MCF 10A (cell line): ENCODE measurements at places on chromosomes 1 and 21. TPM values are rescaled to one million over a fixed set of nuclear protein-coding genes. Genes with fewer than 3 reads are reported as not detected.

Gene FLG2
- total RNA-seq, result not detected in 2 replicates

- DNase-seq, result peak; percentile 96
- H3K4me1 ChIP-seq, result peaks cover 17% of the 10 kb centered on the region
- peak overlapping the region; percentile 63 for H3K27ac ChIP-seq
- peaks cover 26% of the 10 kb centered on the region for H3K27me3 ChIP-seq
- H3K36me3 ChIP-seq, result no peaks in the 10 kb centered on the region
- peak overlapping the region; percentile 24 for H3K4me3 ChIP-seq
Measured at GRCh38 chr1:165116732-165117131, 239.8 kb downstream of the LMX1A start.

DNA sequence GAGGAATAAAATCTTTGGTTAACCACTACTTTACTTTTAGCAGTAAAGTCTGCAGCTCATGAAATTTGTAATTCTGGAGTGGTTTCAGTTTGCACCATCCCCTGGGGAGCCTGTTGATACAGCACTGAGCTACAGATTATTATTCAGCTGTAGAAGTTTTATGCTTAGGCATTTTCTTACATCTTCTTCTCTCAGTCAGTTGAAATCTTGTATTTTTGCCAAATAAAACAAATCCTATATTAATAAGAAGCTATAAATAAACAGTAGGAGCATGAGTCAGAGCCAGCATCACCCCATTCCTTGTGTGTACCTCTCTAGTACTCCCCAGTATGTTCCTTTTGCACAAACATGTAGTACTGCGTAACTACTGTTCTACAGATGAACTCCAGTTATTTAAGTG, 118.9 kb downstream of the ATF6 start:
- no peaks in the 10 kb centered on the region for H3K27me3 ChIP-seq
- H3K4me1 ChIP-seq, result peaks cover 10% of the 10 kb centered on the region
- H3K4me3 ChIP-seq, result no peak overlapping the region
- peak; percentile 90 for DNase-seq
- H3K27ac ChIP-seq, result peak overlapping the region; percentile 70
- peaks cover 15% of the 10 kb centered on the region for H3K36me3 ChIP-seq

GRCh38 chr1:17196496-17197185, 8.3 kb upstream of the PADI1 start:
- peaks cover 32% of the 10 kb centered on the region for H3K4me1 ChIP-seq
- no peak for DNase-seq
- H3K4me3 ChIP-seq, result no peak overlapping the region
- H3K27me3 ChIP-seq, result no peaks in the 10 kb centered on the region
- no peak overlapping the region for H3K27ac ChIP-seq
- peaks cover 6% of the 10 kb centered on the region for H3K36me3 ChIP-seq

DNA sequence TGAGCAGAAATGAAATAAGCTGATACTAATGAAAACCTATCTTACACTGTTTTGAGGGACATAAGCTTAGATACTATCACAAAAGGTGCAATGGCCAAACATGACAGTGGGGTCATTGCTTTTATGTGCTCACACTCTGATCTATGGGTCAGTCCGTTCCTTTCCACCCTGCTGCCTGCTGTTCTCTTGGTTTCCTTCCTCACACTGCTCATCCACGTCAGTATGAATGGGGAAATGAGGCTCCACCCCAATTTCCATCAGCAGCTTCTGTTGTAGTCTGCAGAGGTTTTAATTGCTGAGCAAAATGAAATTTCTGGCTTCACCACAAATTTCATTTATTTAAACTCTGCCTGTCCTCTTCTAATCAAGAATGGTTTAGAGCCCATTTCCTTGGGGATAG, 155.2 kb downstream of the GABPA start:
- H3K27ac ChIP-seq, result no peak overlapping the region
- no peaks in the 10 kb centered on the region for H3K4me1 ChIP-seq
- H3K27me3 ChIP-seq, result no peaks in the 10 kb centered on the region
- no peak overlapping the region for H3K4me3 ChIP-seq
- peaks cover 76% of the 10 kb centered on the region for H3K36me3 ChIP-seq
- no peak for DNase-seq

Gene VHLL
- 0.49 TPM in 1 of 2 replicates, not detected in the other for total RNA-seq

Gene CASZ1
- total RNA-seq, result 11.1 and 13.2 TPM in 2 replicates

Gene SPRR2A
- total RNA-seq, result 7.0 and 15.0 TPM in 2 replicates

Gene TMPRSS15
- total RNA-seq, result 3.3 and 3.6 TPM in 2 replicates

DNA sequence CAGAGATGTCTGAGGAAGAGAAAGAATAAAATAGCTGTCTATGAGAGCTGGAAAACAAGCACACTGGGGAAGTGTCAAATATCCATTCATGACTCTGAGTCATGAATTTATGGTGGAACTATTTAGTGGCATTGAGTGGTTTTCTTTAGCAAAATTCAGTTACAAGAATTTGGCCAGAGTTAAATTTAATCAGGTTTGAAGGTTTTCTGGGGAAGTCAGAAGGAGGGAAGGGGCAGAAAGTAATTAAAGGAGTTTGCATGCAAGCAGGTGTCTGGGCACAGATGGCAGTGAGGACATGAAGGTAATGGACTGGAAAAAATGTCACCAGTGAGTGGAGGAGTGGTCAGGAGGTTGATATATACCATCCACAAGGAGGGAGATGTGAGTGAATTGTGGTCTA, 121.9 kb upstream of the IVNS1ABP start:
- H3K4me1 ChIP-seq, result peaks cover 10% of the 10 kb centered on the region
- H3K27ac ChIP-seq, result no peak overlapping the region
- no peaks in the 10 kb centered on the region for H3K36me3 ChIP-seq
- no peak for DNase-seq
- H3K27me3 ChIP-seq, result no peaks in the 10 kb centered on the region

DNA sequence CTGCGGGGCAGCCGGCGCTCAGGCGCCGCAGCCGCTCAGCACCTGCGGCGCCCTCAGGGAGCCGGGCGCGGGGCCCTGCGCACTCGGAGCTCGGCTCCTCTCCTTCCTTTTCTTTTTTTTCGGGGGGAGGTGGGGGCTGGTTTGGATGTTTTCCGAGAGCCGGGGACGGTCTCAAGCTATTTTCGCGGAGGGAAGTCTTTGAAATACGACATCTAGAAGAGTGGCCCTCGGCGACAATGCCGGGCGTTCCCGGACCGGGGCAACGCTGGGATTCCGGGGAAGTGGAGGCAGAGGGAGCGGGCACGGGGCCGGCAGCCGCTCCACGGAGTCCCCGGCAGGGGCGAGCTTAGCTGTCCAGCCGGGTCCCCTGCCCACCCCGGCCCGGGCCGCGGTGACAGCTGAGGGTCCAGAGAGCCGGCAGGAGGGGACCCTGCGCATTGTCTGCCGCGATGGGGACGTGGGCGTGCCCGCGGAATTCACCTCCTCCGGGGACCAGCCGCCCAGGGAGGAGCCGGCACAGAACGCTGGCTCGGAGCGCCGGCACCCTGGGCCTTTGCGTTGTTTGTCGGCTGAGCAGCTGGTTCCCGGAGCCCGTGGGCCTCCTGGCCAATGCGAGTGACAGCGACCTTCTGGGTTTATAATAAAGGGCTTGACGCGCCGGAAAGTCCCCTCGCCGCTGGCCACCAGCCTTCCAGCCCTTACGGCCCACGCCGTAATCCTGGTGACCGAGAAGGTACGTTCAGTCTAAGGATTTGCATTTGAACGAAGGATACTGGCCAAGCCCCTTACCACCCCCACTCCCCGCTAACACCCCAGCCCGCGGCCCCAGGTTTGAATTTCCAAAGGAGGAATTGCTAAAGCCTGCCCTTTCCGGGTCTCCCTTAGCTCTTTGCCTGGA, 582 bp downstream of the SLC37A1 start:
- H3K27ac ChIP-seq, result peak overlapping the region; percentile 16
- no peaks in the 10 kb centered on the region for H3K27me3 ChIP-seq
- H3K4me1 ChIP-seq, result peaks cover 23% of the 10 kb centered on the region

GRCh38 chr21:29151931-29152330, 21.5 kb downstream of the MAP3K7CL start:
- H3K27me3 ChIP-seq, result no peaks in the 10 kb centered on the region
- no peak for DNase-seq
- peak overlapping the region; percentile 29 for H3K27ac ChIP-seq
- H3K4me3 ChIP-seq, result no peak overlapping the region

DNA sequence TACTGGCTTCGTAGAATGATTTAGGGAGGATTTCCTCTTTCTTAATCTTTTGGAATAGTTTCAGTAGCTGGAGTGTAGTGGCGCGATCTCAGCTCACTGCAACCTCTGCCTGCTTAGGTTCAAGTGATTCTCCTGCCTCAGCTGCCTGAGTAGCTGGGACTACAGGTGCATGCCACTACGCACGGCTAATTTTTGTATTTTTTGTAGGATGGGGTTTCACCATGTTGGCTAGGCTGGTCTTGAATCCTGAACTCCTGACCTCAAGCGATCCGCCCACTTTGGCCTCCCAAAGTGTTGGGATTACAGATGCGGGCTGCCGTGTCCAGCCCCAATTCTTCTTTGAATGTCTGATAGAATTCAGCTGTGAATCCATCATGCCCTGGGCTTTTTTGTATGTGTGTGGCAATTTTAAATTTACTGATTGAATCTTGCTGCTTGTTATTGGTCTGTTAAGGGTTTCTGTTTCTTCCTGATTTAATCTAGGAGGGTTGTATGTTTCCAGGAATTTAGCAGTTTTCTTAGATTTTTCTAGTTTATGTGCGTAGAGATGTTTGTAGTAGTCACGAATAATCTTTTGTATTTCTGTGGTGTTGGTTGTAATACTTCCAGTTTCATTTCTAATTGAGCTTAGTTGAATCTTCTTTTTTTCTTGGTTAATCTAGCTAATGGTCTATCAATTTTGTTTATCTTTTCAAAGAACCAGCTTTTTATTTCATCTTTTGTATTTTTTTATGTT, 15.3 kb downstream of the MAN1C1 start:
- no peak for DNase-seq
- H3K27me3 ChIP-seq, result peaks cover 49% of the 10 kb centered on the region
- no peaks in the 10 kb centered on the region for H3K4me1 ChIP-seq
- no peaks in the 10 kb centered on the region for H3K36me3 ChIP-seq
- no peak overlapping the region for H3K27ac ChIP-seq
- no peak overlapping the region for H3K4me3 ChIP-seq

GRCh38 chr1:25170439-25170838, 61.9 kb downstream of the SYF2 start:
- no peak overlapping the region for H3K27ac ChIP-seq
- no peaks in the 10 kb centered on the region for H3K27me3 ChIP-seq
- DNase-seq, result no peak
- no peaks in the 10 kb centered on the region for H3K36me3 ChIP-seq

DNA sequence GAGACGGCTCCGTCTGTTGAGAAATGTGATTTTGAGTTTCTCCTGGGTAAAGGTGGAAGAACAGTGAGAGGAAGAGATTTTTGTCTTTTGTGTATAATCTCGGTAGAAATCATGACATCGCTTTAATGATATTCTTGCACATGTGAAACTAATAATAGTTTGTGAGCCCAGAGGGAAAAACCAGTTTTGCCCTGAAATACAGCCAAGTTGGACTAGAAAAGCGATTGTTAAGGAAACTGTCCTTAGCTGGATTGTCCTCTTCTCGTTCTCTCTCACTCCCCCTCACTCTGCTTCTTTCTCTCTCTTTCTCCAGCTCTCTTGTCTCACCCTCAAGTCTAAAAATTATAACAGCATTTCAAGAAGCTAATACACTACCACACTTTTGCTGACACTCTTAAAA, 17.1 kb downstream of the KCNJ6 start:
- no peak overlapping the region for H3K27ac ChIP-seq
- peaks cover 5% of the 10 kb centered on the region for H3K4me1 ChIP-seq
- no peaks in the 10 kb centered on the region for H3K27me3 ChIP-seq
- DNase-seq, result no peak
- no peaks in the 10 kb centered on the region for H3K36me3 ChIP-seq

DNA sequence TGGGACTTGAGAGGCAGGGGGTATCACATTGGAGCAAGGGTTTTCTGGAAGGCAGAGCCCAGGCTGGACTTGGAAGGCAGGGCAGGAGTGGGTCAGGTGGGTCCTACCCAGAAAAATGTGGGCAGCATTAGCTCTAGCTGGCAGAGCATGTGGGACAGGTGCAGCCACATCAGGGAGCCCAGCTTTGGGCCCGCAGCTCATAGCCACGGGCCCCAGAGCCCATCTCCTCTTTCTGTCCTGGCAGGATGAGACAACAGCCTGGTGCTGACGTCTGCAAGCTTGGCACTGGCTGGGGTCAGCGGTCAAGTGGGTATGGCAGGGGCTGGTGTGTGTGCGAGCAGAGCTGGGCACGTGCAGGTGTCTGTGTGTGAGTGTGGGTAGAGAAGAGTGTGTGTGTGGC, 154.7 kb downstream of the GRIK3 start:
- no peaks in the 10 kb centered on the region for H3K27me3 ChIP-seq
- H3K4me1 ChIP-seq, result no peaks in the 10 kb centered on the region
- H3K36me3 ChIP-seq, result no peaks in the 10 kb centered on the region
- H3K27ac ChIP-seq, result no peak overlapping the region
- no peak for DNase-seq

Gene NPR1
- total RNA-seq, result not detected in 2 replicates

DNA sequence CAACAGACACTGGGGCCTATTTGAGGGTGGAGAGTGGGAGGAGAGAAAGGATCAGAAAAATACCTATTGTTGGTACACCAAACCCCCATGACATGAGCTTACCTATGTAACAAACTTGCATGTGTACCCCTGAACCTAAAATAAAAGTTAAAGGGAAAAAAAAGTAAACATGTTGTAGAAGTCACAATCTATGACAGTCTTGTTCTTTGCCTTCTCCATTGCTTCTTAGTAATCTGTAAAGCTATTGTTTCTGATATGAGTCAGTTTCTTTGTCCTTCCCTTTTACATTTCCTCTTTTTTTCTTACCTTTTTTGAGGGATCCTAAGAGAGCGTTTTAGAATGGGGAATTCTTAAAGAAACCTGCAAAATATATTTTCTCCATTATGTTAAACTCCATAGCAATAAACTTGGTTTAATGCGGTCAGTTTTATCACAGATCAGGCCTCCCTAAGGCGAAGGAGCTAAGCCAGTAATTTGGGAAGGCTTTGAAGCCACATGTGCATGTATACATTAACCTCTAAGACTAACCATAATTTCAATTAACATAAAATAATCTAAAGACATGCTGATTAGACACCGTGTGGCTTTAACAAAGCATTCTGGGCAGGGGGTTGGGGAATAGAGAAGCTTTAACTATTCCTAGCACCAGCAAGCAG, 77.8 kb upstream of the C1orf105 start:
- peaks cover 14% of the 10 kb centered on the region for H3K4me1 ChIP-seq
- H3K36me3 ChIP-seq, result no peaks in the 10 kb centered on the region
- H3K27ac ChIP-seq, result peak overlapping the region; percentile 98
- no peak overlapping the region for H3K4me3 ChIP-seq
- H3K27me3 ChIP-seq, result no peaks in the 10 kb centered on the region

- H3K4me3 ChIP-seq, result no peak overlapping the region
- no peaks in the 10 kb centered on the region for H3K27me3 ChIP-seq
- H3K4me1 ChIP-seq, result no peaks in the 10 kb centered on the region
- no peak for DNase-seq
- no peaks in the 10 kb centered on the region for H3K36me3 ChIP-seq
Measured at GRCh38 chr1:228848406-228848805, 113.1 kb downstream of the RHOU start.

- H3K4me3 ChIP-seq, result no peak overlapping the region
- no peak for DNase-seq
- no peaks in the 10 kb centered on the region for H3K36me3 ChIP-seq
- H3K4me1 ChIP-seq, result no peaks in the 10 kb centered on the region
Measured at GRCh38 chr1:76351655-76352054, 277.1 kb downstream of the ST6GALNAC3 start.
